ENCODE measurements at places on chromosomes 1 and 21. TPM values are rescaled to one million over a fixed set of nuclear protein-coding genes. Genes with fewer than 3 reads are reported as not detected.

DNA sequence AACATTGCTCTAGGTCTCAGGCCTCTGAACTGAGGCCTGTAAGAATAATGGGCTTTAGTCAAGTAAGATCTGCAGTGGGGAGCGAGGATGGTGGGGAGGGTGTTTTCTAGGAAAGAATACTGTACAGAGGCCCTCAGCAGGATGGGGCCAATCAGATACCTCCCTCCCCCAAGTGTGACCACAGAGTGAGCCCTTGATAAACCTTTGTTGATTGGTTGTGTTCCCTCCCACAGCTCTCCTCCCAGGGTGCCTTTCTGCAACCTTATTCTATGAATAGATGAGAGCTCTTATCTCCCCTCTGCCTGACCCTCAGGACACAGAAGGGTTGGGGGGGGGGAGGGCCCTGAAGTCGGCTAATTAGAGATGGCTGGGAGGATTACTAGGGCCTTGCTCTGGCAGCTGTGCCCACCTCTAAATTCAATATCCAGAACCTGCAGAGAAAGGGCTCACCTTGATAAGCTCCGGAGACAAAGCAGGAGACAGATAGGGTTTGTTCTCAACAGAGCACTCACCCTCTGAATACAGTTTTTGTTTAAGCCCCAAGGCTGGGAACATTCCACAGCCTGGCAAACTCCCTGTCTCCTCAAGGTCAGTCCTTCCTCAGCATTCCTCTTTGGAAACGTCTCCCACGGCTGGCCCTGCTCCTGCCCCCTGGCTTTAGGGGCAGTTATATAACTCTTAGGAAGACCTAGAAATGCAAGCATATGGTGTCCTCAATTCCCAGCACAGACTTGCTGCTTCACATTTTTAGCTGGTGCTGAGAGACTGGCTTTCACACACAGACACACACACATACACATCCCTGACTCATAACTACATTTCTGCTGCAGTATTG, 42.9 kb downstream of the ATP1A1 start:
- peak; percentile 61 for DNase-seq

DNA sequence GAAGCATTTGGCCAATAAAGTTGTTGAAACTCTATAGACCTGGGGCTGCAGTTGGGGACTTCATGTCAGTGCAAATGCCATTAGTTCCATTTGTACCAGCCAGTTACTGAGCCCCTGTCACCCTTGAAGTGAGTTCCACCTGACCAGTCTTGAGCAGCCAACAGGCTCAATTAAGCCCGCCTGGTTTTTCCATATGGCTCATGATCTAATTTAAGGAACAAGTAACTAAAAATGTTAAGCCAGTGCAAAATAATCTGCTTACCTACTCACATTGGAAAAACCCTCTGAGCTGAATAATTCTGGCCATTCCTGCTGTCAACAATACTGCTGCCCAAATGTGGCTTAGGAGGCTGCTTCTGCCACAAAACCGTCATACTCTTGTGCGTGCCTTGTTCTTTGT, 21.6 kb downstream of the NSUN4 start:
- no peak for DNase-seq

DNA sequence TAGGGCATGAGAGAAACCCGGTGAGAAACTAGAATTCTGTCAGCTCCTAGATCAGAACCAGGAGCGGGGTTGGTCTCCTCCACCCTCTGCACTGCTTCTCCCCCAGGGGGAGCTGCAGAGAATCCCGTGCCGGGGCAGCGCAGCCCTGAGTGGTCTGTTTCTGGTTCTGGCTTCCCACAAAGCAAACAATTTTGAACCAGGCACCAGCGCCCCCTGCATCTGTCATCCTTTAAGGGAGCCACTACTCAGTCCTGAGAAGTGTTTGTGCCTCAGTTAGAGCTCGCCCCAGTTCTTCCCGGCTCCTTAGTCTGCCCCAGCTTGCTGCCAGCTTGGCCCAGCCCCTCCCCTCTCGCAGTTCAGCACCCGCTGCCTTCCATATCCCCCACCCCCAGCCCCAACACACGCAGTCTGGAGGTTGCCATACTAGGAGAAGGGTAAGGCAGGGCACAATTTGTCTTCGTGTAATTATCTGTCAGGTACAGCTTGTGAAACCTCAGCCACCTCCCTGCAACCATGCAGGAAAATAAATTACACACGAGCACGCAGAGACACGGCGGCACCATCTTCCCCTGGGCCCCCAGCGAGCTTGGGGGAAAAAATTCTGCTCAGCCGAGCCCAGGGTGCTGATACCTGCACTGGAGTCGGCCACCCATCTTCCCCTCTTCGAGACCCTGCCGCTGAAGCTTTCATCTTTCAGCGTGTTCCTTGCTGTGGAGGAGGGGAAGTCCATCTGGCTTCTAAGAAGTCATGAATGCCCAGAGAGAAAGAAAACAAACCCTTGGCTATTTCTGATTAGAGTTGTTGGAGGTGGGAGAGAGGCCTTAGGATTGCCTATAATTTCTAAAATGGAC, 62.6 kb upstream of the CD1D start:
- DNase-seq = peak; percentile 43

DNA sequence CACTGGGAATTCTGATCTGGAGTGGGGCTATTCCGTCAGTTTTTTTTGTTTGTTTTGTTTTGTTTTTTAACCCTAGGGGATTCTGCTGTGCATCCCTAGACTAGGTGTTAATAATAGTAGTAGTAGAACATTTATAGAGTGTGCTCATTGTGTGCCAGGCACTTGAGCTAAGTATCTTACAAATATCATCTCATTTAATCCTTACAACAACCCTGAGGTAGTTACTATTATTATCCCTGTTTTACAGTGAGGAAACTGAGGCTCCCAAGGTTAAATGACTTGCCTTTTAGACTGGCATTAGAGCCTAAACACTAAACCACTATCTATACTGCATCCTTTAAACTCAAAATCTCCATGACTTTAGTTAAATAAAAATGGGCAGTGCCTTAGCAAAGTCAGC, 22.1 kb downstream of the TOR3A start:
- no peak for DNase-seq

The HRNR gene
- not detected for polyA plus RNA-seq

The IL19 gene
- polyA plus RNA-seq = not detected

The ETV3L gene
- polyA plus RNA-seq = not detected

The CD52 gene
- polyA plus RNA-seq = 13.8 TPM

The SLC45A1 gene
- polyA plus RNA-seq = 0.29 TPM

Measured in liver (tissue), 10 donors.